Left lung (tissue), 14 donors: ENCODE measurements at places on chromosomes 1 and 21. TPM values are rescaled to one million over a fixed set of nuclear protein-coding genes. Genes with fewer than 3 reads are reported as not detected.

DNA sequence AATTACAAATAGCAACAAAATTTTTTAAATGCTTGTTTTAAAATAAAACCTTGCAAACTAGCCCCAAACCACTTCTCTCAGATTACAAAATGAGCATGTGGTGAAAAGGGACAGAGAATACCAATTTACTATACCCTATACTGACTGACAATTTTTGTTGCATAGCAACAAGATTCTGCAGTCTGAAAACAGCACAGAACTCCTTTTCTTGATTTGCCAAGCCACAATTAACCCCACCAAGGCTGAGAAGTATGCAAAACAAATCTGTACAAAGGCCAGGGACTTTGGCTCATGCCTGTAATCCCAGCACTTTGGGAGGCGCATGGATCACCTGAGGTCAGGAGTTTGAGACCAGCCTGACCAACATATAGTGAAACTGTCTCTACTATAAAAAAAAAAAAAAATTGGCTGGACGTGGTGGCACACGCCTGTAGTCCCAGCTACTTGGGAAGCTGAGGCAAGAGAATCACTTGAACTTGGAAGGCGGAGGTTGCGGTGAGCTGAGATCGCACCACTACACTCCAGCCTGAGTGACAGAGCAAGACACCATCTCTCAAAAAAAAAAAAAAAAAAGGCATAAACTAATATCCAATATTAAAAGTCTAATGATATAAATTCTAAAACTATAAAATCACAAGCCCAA lies 21.8 kb downstream of the ENAH start:
- DNase-seq = no peak

GRCh38 chr1:229070168-229070567 lies 200.7 kb upstream of the RAB4A start:
- peak; percentile 64 for DNase-seq

DNA sequence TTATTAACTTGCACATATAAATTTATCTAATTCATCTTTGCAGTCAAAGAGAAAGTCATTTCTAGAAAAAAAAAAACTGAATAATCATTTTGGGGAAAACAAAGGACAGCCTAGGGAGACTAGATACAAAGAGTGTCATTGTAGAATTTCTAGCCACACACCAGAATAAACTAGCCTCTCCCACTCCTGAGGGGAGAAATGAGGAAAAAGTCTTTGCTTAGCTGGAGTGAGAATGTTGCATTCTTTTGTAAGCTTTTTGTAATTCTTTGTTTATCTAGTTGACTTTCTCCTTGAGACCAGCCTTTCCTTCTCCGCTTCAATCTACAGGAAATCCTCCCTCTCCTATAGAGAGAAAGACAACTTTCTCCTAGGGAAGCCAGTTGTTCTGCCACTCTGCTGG lies 15.9 kb upstream of the CGN start:
- no peak for DNase-seq

DNA sequence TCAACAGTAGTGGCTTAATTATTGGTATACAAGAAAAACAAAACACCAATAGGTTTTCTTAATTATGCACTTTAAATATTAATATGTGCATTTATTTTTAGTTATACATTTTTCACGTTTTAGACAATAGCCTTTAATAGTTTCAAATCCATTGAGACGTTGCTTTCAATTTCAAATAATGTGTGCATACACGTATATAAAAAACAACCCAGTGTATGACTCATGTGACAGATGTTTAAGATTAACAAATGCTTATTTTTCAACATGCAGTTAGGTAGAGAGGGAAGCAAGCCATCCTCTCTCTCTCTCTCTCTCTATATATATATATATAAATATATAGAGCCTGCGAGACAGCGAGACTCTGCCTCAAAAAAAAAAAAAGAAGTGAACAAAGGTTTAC lies 24.3 kb downstream of the EYA3 start:
- no peak for DNase-seq

- DNase-seq = no peak
Observed at GRCh38 chr1:52186449-52186848, 44.6 kb downstream of the ZFYVE9 start.

GRCh38 chr1:94723894-94724293 lies 96.3 kb upstream of the SLC44A3 start:
- no peak for DNase-seq

DNA sequence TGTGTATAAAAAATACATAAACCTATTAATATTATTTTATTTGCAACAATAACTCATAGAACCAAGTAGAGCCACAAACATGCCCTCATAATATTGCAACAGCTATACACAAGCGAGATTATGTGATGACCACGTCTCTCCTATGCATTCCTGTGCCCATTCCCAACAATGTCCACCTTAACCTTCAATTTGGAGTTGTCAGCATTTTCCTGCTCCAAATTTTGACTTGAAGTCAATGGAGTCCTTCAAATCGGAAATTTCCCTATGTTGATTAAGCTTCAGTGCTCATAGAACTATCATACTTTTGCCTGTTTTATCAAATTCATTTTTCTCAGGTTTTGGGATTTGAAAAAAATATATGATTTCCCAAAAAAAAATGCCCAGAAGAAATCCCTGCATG lies 27.4 kb upstream of the FAM20B start:
- no peak for DNase-seq

The CHODL gene
- polyA plus RNA-seq = 2.9 TPM

The CFAP107 gene
- polyA plus RNA-seq = 2.0 TPM

The S100A2 gene
- 1.1 TPM for polyA plus RNA-seq
